Central memory CD8-positive, alpha-beta T cell (primary cell): ENCODE measurements at places on chromosomes 1 and 21.

- H3K27ac ChIP-seq: no peak overlapping the region
- no peak overlapping the region for H3K4me3 ChIP-seq
- H3K36me3 ChIP-seq: no peaks in the 10 kb centered on the region
- no peaks in the 10 kb centered on the region for H3K4me1 ChIP-seq
These were observed 44.7 kb upstream of the CASZ1 start for GRCh38 chr1:10841118-10841517.

DNA sequence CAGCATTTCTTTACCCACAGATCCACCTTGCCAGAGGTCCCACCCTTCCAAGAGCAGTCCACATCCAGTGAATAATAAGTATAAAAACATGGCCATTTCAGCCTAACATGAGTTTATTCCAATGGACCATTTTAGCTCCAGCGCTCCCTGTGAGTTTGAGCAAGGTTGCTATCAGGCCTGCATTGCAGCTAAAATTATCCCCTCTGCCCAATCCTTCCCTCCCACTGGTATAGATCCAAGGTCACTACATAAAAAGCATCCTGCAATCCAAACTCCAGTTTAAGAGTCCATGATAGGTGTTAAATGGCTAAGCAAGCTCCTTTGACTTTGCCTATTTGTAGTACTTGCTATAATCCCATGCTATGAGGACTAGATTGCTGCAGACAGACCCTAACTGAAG is 35.6 kb downstream of the SLC5A9 start:
- no peak overlapping the region for H3K4me3 ChIP-seq
- no peaks in the 10 kb centered on the region for H3K4me1 ChIP-seq
- H3K36me3 ChIP-seq: no peaks in the 10 kb centered on the region
- H3K27ac ChIP-seq: no peak overlapping the region
- no peak for DNase-seq

GRCh38 chr21:37088186-37088735 is 15.2 kb downstream of the TTC3 start:
- DNase-seq: no peak
- H3K27ac ChIP-seq: no peak overlapping the region
- H3K4me1 ChIP-seq: peaks cover 12% of the 10 kb centered on the region
- H3K36me3 ChIP-seq: peaks cover 28% of the 10 kb centered on the region
- no peak overlapping the region for H3K4me3 ChIP-seq

- H3K4me1 ChIP-seq: no peaks in the 10 kb centered on the region
- peaks cover 35% of the 10 kb centered on the region for H3K27me3 ChIP-seq
- H3K36me3 ChIP-seq: no peaks in the 10 kb centered on the region
- no peak overlapping the region for H3K27ac ChIP-seq
- DNase-seq: no peak
- H3K4me3 ChIP-seq: no peak overlapping the region
These were observed 33.0 kb upstream of the TP53BP2 start for GRCh38 chr1:223878598-223879325.

- H3K36me3 ChIP-seq: peaks cover 2% of the 10 kb centered on the region
- DNase-seq: no peak
- H3K27ac ChIP-seq: no peak overlapping the region
- no peaks in the 10 kb centered on the region for H3K4me1 ChIP-seq
- no peak overlapping the region for H3K4me3 ChIP-seq
- peaks cover 13% of the 10 kb centered on the region for H3K27me3 ChIP-seq
These were observed 17.5 kb downstream of the B3GALT5 start for GRCh38 chr21:39630191-39630591.

GRCh38 chr21:32733990-32734613 is 6.3 kb upstream of the SYNJ1 start:
- no peak for DNase-seq
- H3K27ac ChIP-seq: no peak overlapping the region
- H3K27me3 ChIP-seq: no peaks in the 10 kb centered on the region
- H3K4me3 ChIP-seq: no peak overlapping the region
- peaks cover 7% of the 10 kb centered on the region for H3K4me1 ChIP-seq

DNA sequence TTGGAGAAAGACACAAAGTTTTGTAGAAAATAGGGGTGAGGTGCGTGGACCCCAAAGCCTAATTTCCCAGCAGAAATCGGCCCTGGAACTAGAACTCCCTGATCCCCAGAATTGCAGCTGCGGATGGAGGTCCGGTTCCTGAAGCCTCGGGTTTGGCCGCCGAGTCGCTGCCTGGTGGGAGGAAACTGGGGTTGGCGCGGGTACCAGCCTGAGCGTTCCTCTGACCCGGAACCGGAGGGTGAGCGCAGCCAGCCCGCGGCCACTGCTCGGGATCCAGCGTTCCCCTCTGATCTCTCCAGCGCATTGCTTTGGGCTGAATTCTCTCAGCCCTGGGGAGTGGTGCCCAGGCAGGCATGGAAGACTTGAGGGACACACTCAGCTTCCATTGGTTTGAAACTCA is 1.6 kb downstream of the ST6GALNAC5 start:
- peak overlapping the region; percentile 66 for H3K4me3 ChIP-seq
- DNase-seq: no peak
- H3K36me3 ChIP-seq: no peaks in the 10 kb centered on the region
- peaks cover 49% of the 10 kb centered on the region for H3K27me3 ChIP-seq
- no peak overlapping the region for H3K27ac ChIP-seq

DNA sequence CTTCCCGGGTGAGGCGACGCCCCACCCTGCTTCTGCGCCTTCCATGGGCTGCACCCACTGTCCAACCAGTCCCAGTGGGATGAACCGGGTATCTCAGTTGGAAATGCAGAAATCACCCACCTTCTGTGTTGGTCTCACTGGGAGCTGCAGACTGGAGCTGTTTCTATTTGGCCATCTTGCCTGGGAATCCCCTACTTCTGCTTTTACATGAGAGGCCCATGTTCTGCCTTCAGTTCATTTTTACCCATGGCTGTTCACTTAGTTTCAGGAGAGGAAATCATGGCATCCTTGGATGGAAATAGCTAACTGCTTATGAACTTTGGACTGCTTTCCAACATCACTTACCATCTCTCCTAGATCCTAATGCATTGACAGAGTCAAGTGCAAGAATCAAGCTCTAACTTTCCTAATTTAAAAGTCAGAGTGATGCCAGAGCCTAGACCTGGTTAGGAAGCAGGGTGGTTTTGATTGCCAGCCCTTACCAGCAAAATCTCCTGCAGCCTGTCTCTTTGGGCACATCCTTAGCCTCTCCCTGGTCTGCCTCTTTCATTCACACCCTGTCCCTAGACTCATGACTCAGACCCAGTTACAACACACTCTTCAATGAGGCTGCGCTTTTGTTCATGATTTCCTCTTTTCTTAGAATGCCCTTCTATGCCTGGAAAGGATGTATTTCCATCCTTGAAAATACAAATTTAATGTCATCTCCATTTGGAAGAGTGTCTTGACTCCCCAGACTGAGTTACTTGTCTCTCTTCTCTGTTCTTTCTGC is 137.2 kb downstream of the KCTD3 start:
- no peak overlapping the region for H3K4me3 ChIP-seq
- no peaks in the 10 kb centered on the region for H3K27me3 ChIP-seq
- no peak overlapping the region for H3K27ac ChIP-seq
- no peak for DNase-seq
- no peaks in the 10 kb centered on the region for H3K36me3 ChIP-seq

- DNase-seq: no peak
- no peak overlapping the region for H3K4me3 ChIP-seq
- no peak overlapping the region for H3K27ac ChIP-seq
- H3K27me3 ChIP-seq: peaks cover 50% of the 10 kb centered on the region
These were observed 75.9 kb upstream of the VCAM1 start for GRCh38 chr1:100643471-100644196.

DNA sequence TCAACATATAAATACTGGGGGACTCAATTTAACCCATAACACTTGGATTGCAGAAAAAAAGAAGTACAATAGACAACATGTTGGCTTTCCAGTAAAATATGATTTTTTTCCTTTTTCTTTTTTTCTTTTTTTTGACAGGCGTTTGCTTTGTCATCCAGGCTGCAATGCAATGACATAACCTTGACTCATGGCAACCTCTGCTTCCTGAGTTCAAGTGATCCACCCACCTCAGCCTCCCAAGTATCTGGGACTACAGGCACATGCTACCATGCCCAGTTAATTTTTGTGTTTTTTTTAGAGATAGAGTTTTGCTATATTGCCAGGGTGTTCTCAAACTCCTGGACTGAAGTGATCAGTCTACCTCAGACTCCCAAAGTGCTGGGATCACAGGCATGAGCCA is 1512.0 kb upstream of the PRMT6 start:
- no peaks in the 10 kb centered on the region for H3K4me1 ChIP-seq
- no peaks in the 10 kb centered on the region for H3K27me3 ChIP-seq
- H3K27ac ChIP-seq: no peak overlapping the region
- no peak for DNase-seq
